ENCODE measurements at places on chromosomes 5 and 9.

GRCh38 chr9:118784033-118784432, 585.2 kb downstream of the BRINP1 start:
- no peak for DNase-seq

DNA sequence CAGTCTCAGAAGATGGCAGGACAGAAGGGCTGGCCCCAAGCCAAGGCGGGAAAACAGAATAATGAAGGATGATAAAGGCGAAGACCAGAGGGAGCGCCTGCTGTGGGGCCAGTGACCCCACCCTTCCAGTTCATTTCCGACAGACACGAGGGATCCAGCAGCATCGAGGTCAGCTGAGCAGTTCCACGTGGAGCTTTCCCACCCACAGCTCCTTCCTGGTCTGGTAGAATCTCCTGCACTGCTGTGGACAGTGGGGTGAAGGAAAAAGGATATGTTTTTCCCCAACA, 265.9 kb upstream of the VLDLR start:
- no peak for DNase-seq

GRCh38 chr5:33008751-33009418, 297.8 kb downstream of the NPR3 start:
- DNase-seq, result no peak

DNA sequence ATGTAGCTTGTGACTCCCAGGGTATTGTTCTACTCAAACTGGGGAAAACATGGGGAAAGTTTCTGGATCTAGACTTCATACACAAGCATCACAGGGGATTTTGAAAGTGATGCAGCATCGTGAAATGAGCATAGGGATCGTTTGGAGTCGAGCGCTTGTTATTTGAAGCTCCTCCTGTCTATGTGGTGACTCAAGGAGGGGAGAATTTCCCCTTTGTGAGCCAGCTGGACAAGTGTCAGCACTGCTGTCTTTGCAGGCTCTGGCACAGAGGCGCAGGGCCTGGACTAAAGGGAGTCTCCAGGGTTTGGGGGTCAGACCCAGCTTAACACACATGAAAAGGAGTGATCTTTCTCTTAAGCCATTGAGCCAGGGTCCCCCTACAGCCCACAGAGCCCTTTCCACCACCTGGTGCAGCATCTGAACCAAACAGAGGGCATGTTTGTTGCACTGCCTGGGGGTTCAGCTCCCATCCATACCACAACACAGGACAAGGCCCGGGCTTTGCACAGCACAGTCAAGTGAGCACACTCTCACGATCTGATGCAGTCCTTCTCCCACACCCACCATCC, 51.0 kb downstream of the IRF1 start:
- peak; percentile 98 for DNase-seq

DNA sequence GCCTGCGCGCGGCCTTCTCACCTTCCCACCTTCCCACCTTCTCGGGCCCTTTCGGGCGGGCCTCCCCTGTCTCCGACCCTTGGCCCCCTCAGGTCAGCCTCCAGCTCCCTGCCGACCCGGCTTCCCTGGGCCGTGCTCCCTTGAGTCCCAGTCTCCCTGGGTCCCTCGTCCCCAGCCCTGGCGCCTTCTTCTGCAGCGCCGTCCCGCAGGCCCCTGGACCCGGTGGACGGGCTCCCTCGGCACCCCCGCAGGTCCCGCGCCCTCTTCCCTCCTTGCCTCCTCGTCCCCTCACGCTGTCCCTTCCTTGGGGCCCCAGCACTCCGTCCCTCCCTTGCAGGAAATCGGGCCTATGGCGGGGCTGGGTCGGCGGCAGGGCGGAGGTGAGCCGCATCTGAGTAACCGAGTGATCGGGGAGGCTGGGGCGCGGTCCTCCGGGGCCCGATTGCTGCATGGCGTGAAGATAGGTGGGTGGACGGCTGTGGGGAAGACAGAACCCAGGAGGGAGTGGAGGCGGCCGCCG, 7.6 kb downstream of the ARPC5L start:
- DNase-seq, result peak; percentile 63

DNA sequence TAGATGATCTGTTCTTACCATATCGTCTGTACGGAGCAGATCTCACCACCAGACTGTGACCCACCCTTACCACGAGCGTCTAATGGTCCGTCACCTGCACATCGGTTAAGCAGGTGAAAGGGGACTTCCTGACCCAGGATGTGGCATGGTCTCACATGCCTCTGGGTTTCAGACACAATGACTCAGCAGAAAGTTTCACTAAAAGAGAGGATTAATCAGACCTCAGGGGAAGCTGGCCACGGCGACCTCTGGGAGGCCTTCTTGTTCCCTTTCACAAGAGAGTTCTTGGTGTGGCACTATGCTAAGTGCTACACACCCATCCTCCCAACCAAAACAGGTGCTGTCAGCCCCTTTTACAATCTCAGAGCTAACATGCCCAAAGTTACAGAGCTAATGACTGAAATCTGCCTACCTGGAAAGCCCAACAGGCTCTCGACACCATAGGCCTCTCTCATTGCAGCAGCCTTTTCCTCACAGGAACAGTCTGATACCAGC, 41.6 kb downstream of the ADAMTS12 start:
- no peak for DNase-seq

DNA sequence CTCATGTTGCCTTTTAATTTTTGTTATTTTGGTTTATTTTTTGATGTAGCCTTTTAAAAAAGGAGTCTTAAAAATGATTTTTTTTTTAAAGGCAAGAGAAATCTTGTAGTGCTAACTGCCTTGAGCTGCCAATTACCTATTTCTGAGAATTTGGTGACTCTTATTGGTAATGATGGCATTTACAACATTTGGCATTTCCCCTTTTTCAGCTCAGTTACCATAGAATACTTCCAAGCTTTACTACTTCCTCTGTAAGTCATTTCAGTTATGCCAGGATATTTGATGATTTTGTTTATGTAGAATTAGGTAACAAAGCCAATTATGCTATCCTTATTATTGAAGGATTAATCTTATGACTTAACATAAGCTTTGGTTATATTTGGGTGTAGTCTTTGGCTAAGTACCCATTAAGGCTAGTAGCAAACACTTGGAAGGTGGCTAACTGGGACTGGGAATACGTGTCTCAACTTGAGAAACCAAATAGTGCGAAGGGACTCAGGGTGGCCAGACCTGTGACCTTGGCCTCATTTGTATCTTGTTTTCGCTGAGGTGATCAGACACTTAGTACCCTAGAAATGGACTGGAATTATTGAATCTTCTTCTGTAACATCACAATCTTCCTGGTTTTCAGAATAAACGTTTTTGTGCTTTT, 27.7 kb downstream of the CDC37L1 start:
- peak; percentile 38 for DNase-seq

Measured in suppressor macrophage treated with lipopolysaccharide for 1 hour (primary cell).